ENCODE measurements at places on chromosomes 7 and 10.

DNA sequence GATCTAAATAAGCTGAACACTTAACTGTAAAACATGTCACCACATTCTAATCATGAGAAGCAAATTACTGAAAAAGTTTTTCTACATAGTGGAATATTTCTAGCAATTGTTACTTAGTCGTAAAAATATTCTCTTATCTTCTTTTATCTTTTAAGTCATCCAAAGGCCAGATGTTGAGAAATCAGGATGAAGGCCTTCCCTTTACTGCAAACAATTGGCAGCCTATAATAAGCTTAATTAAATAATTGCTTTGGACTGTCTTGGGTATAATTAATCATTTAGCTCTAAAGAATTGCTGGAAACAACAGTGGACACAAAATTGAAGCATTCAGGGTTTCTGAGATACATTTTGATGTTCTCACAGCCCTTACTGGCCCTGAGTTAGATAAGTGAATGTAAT is 226.5 kb downstream of the FANK1 start:
- H3K4me1 ChIP-seq: peaks cover 18% of the 10 kb centered on the region
- no peak overlapping the region for H3K4me3 ChIP-seq
- peaks cover 7% of the 10 kb centered on the region for H3K36me3 ChIP-seq
- peaks cover 42% of the 10 kb centered on the region for H3K27me3 ChIP-seq
- no peak overlapping the region for H3K27ac ChIP-seq

DNA sequence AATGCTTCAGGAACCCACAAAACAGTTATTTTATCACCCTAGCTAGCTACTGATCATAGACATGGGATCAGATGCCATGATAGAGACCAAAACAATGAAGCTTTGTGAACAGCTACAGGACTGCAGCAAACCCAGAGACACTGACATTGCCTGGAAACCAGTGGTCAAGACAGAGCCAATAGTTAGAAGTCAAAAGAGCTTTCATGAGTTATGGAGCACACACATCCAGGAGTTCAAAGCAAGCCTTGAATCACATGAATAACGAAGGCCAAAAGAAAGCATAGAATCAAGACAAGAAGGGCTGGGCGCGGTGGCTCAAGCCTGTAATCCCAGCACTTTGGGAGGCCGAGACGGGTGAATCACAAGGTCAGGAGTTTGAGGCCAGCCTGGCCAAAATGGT is 34.5 kb upstream of the GSAP start:
- H3K36me3 ChIP-seq: no peaks in the 10 kb centered on the region
- no peak overlapping the region for H3K4me3 ChIP-seq
- DNase-seq: no peak

DNA sequence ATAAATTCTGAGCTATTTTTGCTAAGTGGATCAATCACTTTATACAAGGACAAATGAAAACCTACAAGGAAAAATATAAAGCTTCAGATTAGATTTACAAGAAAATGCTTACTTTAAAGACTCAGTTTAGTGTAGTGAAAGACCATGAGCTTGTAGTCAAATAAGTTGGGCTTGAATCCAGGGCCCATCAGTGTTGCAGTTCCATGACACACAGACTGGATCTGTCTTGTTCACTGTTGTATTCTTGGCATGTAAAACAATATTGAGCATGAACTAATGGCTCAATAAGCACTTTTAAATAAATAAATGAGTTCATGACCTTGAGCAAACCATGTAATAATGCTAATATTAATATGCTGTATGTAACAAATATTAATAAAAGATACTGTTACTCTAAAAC is 164.6 kb upstream of the KCND2 start:
- no peak overlapping the region for H3K4me3 ChIP-seq
- H3K4me1 ChIP-seq: no peaks in the 10 kb centered on the region
- no peak for DNase-seq
- H3K27ac ChIP-seq: no peak overlapping the region
- H3K27me3 ChIP-seq: no peaks in the 10 kb centered on the region
- H3K36me3 ChIP-seq: peaks cover 33% of the 10 kb centered on the region

GRCh38 chr7:6495597-6496262 is 48.0 kb upstream of the DAGLB start:
- H3K27me3 ChIP-seq: peaks cover 3% of the 10 kb centered on the region
- no peak overlapping the region for H3K27ac ChIP-seq
- H3K4me1 ChIP-seq: no peaks in the 10 kb centered on the region
- DNase-seq: no peak

- no peaks in the 10 kb centered on the region for H3K36me3 ChIP-seq
- DNase-seq: no peak
- H3K4me1 ChIP-seq: peaks cover 22% of the 10 kb centered on the region
- H3K4me3 ChIP-seq: no peak overlapping the region
- H3K27ac ChIP-seq: no peak overlapping the region
Measured at GRCh38 chr10:31136930-31137885, 105.5 kb upstream of the ZNF438 start.

- no peaks in the 10 kb centered on the region for H3K27me3 ChIP-seq
- DNase-seq: no peak
- no peaks in the 10 kb centered on the region for H3K36me3 ChIP-seq
- peaks cover 16% of the 10 kb centered on the region for H3K4me1 ChIP-seq
Measured at GRCh38 chr10:52194191-52194590, 119.9 kb upstream of the DKK1 start.

DNA sequence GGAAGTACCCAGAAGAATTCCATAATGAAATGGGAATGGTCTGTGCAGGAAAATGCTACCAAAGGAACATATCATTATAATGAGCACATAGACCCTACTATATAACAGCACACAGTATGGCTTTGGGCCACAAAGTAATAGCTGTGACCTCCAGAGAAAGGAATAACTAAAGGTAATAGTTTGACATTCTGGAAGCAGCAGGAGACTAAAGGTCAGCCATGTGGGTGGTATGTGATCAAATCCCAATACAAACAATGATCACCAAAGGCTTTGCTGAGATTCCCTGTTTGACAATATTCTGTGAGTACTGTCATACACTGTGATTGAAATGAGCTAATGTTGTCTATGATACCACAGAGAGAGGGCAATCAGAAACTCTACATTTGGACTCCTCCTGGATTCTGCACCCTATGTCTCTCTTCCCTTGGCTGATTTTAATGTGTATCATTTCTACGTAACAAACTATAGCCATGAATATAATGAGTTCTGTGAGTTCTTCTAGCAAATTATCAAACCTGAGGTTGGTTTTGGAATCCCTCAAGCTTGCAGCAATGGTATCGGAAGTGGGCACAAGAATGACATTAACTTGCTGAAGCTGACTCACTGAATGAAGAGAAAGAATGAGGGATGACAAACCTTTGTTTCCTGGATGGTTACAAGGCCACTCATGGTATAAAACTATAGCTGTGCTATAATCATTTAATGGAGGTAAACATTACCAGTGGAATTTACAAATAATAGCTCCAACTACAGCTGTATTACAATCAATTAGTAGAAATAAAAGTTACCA is 99.6 kb downstream of the JMJD1C start:
- peak overlapping the region; percentile 52 for H3K27ac ChIP-seq
- no peak for DNase-seq
- H3K27me3 ChIP-seq: no peaks in the 10 kb centered on the region
- no peak overlapping the region for H3K4me3 ChIP-seq
- H3K4me1 ChIP-seq: peaks cover 14% of the 10 kb centered on the region

DNA sequence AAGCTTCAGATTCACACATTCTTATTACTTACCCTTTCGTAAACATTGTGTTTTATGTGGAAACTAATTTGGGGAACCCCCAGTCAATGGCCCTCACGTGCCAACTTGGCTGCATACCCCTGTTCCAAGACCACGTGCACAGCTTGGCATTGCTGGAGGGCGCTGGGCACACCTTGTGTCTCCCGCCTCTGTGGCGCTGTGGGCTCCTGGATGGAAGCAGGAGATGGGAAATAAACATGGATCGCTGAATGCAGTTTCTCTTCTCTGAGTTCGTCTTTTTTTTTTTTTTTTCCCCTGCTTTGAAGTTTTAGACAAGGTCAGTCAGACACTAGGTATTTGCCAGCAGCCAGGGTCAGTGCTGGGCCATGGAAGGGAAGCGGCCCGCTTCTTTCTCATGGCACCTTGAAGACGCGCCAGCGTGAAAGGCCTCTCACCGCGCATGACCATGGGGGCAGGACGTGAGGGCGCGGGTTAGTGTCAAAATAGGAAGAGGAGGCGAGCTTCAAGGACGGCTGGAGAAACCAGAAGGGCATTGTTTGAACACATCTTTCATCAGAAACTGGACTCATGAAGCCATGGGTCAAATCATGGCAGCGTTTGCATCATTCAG is 27.3 kb downstream of the BNIP3 start:
- no peaks in the 10 kb centered on the region for H3K4me1 ChIP-seq
- DNase-seq: no peak
- H3K4me3 ChIP-seq: no peak overlapping the region
- H3K36me3 ChIP-seq: peaks cover 69% of the 10 kb centered on the region

DNA sequence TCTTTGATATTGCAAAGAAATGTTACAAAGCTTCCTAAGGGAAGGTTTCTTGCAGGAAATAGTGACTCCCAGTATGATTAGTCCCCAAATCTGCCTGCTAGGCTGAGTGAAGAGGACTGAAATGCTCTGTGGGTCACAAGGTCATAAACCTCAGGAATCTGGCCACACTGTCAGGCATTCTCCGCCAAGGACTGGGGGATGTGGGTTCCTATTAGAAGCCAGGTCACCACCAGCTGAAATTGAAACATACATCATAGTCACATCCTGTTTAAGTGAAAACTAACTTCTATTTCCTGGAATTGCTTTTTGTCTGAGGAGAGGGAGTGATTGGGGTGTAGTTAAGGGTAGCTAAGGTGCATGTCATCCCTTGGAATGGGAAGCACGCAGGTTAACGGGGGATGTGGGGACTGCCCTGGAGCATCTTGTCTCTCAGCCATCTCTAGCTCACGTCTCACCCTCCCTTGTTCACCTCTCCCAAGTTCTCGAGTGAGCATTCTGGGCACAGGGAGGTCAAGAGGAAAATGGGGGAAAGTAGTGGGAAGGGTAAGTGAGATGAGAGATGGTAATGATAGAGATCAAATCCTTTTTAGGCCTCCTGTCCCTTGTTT is 12.0 kb upstream of the GSAP start:
- H3K36me3 ChIP-seq: no peaks in the 10 kb centered on the region
- no peaks in the 10 kb centered on the region for H3K27me3 ChIP-seq
- no peak for DNase-seq
- H3K27ac ChIP-seq: peak overlapping the region; percentile 19
- H3K4me3 ChIP-seq: no peak overlapping the region
- peaks cover 50% of the 10 kb centered on the region for H3K4me1 ChIP-seq

- no peak overlapping the region for H3K4me3 ChIP-seq
- H3K36me3 ChIP-seq: no peaks in the 10 kb centered on the region
- H3K27me3 ChIP-seq: peaks cover 19% of the 10 kb centered on the region
- H3K27ac ChIP-seq: no peak overlapping the region
- no peak for DNase-seq
Measured at GRCh38 chr10:133267293-133267692, 9.4 kb downstream of the ADAM8 start.

- no peaks in the 10 kb centered on the region for H3K27me3 ChIP-seq
- no peaks in the 10 kb centered on the region for H3K36me3 ChIP-seq
- H3K4me1 ChIP-seq: peaks cover 45% of the 10 kb centered on the region
- peak overlapping the region; percentile 72 for H3K27ac ChIP-seq
- no peak for DNase-seq
Measured at GRCh38 chr10:92598321-92598720, 5.4 kb downstream of the KIF11 start.

DNA sequence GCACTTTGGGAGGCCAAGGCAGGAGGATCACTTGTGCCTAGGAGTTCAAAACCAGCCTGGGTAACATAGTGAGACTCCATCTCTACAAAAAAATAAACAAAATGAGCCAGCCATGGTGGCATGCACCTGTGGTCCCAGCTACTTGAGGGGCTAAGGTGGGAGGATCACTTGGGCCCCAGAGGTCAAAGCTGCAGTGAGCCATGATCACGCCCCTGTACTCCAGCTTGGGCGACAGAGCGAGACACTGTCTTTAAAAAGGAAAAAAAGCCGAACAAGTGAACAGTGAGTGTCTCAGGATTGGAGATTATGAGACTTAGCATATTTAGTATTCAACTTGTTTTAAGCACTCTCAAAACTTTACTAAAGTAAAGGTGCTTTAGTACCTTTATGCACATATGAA is 28.1 kb downstream of the BLNK start:
- no peaks in the 10 kb centered on the region for H3K27me3 ChIP-seq
- H3K36me3 ChIP-seq: 0 out of 2 replicates have a peak, but pooled peaks cover 3% of the 10 kb centered on the region
- no peak for DNase-seq
- H3K27ac ChIP-seq: no peak overlapping the region
- no peak overlapping the region for H3K4me3 ChIP-seq

DNA sequence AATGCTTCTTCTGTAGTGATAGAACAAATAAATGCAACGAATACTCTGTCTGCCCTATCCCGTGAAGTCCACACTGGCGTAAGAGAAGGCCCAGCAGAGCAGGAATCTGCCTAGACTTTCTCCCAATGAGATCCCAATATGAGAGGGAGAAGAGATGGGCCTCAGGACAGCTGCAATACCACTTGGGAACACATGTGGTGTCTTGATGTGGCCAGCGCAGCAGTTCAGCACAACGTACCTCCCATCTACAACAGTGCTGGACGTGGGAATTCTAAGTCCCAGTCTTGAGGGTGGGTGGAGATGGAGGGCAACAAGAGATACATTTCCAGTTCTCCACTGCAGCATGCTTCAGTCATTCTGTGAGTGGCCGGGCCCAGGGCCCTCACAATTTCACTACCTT is 45.8 kb downstream of the FIGNL1 start:
- peaks cover 6% of the 10 kb centered on the region for H3K27me3 ChIP-seq
- no peak overlapping the region for H3K4me3 ChIP-seq
- no peaks in the 10 kb centered on the region for H3K4me1 ChIP-seq
- no peaks in the 10 kb centered on the region for H3K36me3 ChIP-seq

GRCh38 chr7:69193061-69193460 is 405.2 kb upstream of the AUTS2 start:
- H3K4me3 ChIP-seq: no peak overlapping the region
- no peak overlapping the region for H3K27ac ChIP-seq
- 0 out of 2 replicates have a peak, but pooled peaks cover 2% of the 10 kb centered on the region for H3K36me3 ChIP-seq

- no peaks in the 10 kb centered on the region for H3K36me3 ChIP-seq
- no peak overlapping the region for H3K27ac ChIP-seq
- H3K4me1 ChIP-seq: no peaks in the 10 kb centered on the region
Measured at GRCh38 chr10:91652364-91652763, 19.5 kb upstream of the PPP1R3C start.

DNA sequence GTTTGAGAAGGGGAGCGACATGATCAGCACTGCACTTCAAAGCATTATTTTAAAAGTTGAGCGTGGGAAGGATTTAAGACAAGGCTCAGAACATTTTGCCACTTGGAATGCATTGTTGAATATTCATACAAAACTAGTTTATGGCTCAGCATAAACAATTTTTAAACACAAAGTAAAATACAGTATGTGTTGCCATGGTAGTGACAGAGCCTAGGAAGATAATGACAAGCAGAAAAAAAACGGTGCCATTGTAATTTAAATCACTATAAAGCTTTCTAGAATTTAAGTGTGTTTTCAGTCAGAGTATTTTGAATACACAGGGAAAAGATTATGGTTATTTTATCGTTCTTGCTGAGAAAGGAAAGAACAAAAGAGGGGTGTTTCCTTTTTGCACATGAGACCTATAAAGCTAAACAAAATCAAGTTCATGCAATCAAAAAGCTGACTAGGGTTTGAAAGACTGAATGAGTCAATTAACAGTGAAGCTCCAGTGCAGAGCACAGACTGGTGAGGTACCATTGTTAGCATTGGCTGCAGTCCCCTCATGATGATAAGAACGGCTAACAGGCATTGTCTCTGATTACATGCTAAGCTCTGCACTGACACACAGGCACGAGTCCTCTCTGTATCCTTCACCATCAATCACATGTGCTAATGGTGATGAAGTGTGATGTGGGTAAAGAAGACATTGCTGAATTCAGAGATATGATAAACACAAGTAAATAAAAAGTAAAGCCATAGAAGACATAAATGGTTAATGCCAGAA is 181.9 kb upstream of the VSTM2A start:
- H3K4me3 ChIP-seq: no peak overlapping the region
- H3K27me3 ChIP-seq: no peaks in the 10 kb centered on the region
- H3K4me1 ChIP-seq: peaks cover 4% of the 10 kb centered on the region
- no peak for DNase-seq
- H3K27ac ChIP-seq: no peak overlapping the region
